T-helper 9 cell (primary cell): ENCODE measurements at places on chromosomes 5 and 9.

GRCh38 chr5:191949-192690 is 825 bp downstream of the LRRC14B start:
- DNase-seq: no peak

- no peak for DNase-seq
Observed at GRCh38 chr5:85337435-85337834, 952.8 kb upstream of the EDIL3 start.

- DNase-seq: no peak
Observed at GRCh38 chr5:83368319-83368718, 103.2 kb upstream of the VCAN start.

- no peak for DNase-seq
Observed at GRCh38 chr5:38725371-38725865, 120.4 kb upstream of the OSMR start.

GRCh38 chr5:36393656-36394428 is 92.1 kb upstream of the RANBP3L start:
- DNase-seq: no peak

GRCh38 chr9:33131790-33132772 is 35.1 kb downstream of the B4GALT1 start:
- no peak for DNase-seq

DNA sequence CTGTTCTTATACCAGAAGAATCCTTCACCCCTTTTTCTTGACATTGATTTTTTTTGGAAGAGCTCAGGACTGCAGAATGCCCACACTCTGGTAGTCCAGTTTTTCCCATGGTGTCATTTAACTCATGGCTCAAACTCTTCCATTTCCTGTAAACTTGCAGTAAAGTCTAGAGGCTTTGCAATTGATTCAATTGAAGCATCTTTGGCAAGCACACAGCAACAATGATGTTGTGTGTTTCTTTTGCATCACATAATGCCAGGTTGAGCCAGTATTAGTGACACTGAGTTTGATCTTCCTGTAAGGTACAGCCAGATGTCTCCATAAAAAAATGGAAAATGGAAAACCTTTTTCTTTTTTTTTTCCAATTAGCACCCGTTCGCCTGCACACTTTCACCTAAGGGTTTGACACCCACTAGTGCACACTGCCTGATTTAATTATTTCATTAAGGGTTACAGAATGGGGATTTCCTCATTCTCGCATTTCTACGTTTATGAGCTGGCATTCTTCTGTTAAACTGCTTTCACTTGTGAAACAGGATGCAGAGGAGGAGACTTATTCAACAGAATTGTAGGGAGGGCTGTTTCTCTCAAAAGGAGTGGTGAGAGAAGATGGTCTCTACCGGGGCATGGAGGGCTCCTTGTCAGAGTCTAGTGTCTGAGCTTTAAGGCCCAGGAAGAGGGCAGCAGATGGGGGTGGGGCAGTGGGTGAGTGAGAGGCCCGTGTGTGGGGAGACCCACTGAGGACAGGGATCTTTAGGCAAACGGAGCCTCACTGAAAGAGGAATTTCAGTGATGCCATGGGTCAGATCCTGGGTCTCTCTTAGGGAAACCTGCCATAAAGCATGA is 2.2 kb upstream of the S1PR3 start:
- no peak for DNase-seq

DNA sequence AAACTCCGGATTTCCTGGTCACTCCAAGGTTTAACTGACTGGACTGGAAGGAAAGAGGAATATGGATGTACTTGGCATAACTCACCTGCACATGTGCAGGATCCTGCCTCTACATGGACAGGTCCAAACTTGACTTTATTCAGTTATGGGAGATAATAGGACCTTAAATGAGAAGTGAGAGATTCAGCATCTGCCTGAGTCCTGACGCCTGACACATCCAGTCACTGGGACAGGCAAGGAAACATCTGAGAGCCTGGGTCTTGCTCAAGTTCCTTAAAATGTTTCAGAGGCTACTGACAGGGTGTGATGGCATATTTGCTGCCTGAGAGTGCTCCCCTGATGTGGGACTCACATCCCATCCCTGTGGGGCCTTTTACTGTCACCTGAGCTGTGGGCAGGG is 34.9 kb downstream of the ZNF354A start:
- DNase-seq: no peak

GRCh38 chr9:110309681-110310080 is 28.0 kb downstream of the TXNDC8 start:
- no peak for DNase-seq

GRCh38 chr5:39846144-39846543 is 421.4 kb upstream of the DAB2 start:
- DNase-seq: no peak

DNA sequence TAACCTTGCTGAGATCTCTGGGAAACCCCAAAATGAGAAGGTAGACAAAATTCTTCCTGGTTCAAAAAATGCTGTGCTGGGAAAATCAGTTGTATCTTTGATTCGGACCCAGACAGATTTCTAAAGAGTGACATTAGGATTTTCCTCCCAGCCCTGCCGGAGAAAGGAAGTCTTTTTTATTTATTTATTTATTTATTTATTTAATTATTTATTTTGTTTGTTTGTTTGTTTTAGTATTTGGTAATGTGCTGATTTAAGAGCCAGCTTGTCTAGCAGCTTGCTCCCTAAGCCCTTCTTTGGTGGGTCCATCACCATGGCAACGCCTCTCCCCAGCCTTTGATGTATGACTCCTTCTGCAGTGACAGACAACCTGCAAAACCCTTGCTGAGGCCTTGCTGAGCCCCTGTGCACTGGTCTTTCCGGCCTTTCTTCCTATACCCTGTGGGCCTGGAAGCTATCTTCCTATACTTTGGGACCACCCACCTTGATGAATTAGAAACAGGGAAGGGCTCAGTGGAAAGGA is 60.6 kb upstream of the AFAP1L1 start:
- no peak for DNase-seq

DNA sequence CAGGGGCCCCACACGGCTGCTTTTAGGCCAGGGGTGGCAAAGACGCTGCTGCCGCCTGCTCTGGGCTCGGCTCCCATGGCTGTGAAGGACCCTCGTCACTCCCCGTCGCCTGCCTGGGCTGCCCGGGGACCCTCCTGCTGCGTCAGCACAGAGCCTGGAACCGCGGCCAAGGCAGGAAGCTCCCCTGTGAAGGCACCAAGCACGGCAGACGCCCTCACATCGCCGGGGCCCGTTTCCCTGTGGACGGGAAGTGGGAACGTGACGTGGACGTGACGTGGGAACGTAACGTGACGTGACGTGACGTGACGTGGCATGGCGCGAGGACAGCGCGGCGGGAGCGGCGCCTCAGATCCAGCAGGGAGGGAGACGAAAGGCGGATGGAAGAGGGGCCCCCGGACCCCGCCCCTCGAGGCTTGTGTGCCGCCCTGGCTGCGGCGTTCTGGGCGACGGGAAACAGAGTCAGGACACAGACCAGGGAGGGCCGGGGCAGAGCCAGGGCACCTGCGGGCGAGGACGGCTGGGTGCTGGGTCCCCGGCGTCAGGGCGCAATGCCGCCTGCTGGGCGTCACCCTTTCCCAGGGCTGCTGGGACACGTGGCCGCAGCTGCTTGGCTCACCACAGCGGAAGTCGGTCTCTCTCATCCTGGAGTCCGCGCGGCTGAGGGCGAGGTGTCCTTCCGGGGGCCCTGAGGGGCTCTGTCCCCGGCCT is 53.1 kb downstream of the MRPL36 start:
- no peak for DNase-seq

GRCh38 chr5:54942064-54942778 is 43.2 kb downstream of the ESM1 start:
- no peak for DNase-seq

- no peak for DNase-seq
Observed at GRCh38 chr5:9156282-9156681, 389.6 kb downstream of the SEMA5A start.

GRCh38 chr5:43941806-43942205 is 338.8 kb downstream of the NNT start:
- DNase-seq: no peak

- DNase-seq: no peak
Observed at GRCh38 chr5:158421319-158421718, 562.4 kb upstream of the CLINT1 start.

GRCh38 chr5:112379542-112380325 is 39.3 kb downstream of the EPB41L4A start:
- no peak for DNase-seq

GRCh38 chr5:112948458-112948857 is 26.4 kb upstream of the REEP5 start:
- DNase-seq: no peak

DNA sequence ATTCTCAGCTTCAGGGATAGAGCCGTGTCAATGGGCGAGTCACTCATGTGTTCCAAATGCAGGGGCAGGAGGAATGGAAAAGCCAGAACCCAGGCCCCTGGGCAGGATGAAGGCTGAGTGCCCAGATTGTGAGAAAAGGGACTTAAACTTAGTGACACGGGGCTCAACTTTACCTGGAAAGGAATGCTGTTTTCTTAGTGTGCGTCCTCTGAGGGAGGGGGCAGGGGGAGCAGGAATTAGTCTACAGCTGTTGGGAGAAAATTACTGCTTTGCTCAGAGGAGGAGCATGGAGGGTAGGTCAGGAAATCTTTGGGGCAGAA is 14.6 kb downstream of the HK3 start:
- DNase-seq: no peak

GRCh38 chr9:88689509-88690298 is 154.7 kb downstream of the NXNL2 start:
- no peak for DNase-seq

DNA sequence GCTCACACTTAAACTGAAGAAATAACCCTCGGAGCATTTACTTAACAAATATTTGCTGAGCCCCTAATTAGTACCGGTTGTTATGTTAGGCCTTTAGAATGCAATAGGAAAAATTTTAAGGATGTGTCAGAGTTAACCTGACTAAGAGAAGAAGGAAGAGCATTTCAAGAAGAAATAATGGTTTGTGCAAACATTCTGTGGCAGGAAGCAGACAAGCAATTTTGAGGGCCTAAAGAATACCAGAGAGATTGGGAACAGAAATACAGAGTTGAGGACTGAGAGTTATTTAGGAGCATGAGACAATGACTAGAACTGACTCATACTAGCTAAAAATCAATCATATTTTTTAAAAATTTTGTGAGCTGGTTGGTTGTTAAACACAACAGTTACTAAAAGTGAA is 218.8 kb downstream of the PRR16 start:
- DNase-seq: no peak

- DNase-seq: no peak
Observed at GRCh38 chr9:138057726-138058125, 180.1 kb downstream of the CACNA1B start.

DNA sequence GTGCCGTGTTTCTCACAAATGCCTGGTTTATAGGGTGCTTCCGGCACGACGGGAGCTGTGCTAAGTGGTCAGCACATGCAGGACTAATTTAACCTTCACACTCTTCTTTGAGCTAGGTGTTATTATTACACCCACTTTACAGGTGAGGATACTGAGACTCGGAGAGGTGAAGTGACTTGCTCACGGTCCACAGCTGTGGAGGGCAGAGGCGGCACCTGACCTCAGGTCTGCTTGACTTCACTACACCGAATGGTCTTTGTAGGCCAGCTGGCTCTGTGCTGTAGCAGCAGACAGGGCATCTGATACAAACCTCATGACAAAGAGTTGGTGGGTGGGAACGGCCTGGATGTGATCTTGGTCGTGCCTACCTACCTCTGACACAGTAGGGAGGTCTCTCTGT is 102.0 kb upstream of the BOD1 start:
- no peak for DNase-seq

DNA sequence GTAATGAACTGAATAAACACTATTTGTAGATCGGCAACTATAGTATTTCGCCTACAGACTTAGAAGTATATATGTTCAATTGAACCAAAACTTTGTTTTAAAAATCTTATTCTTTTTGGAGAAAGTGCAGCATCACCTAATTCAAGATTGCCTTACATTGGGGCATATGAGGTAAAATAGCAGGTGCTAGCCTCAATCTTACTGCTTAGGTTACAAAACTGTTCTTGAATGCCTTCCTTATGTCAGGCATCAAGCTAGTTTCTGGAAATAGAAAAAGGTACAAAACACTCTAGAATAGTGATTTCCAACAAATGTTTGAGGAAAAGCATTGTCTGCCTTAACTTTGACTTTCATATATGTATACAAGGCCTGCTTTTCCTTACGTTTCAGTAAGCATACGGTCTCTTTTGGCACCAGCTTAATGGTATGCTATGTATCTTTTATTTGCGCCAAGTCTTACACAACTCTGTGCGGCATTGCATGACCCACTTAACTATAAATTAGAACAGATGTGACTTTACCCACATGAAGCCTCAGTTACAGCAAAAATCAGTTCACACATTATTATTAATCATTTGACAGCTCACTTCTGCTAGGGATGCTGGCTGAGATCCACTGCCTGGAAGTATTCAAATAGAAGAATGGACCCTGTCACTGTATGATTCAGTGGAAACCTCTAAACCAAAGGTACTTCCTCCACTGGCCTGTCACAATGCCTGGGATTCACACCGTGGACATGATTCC is 174.1 kb downstream of the PRELID2 start:
- no peak for DNase-seq

GRCh38 chr9:134258332-134258731 is 67.9 kb upstream of the RXRA start:
- no peak for DNase-seq

DNA sequence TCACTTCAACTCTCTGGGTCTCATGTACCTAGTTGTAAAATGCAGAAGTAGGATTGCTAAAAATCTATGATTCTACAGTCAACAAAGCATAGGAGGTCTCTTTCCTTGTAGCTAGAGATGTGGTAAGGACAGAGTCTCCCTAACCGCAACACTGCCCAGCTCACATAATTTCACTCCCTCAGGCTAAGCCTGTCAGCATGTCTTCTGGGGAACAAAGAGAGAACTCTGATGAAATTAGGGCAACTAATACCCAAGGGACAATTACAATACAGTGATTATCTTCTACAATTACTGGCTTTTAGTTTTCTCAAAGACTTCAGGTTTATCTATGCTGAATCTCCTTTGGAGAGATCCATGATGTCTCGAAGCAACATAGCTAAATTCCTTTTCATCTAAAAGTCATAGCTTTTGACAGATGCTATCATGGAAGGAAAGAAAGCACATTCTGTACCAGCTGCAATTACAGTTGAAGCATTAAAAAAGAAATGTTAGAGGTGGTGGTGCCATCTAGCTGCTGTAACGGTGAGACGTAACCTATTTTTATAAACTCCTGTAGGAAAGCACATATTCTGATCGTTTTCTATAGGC is 141.1 kb upstream of the TARS1 start:
- no peak for DNase-seq

DNA sequence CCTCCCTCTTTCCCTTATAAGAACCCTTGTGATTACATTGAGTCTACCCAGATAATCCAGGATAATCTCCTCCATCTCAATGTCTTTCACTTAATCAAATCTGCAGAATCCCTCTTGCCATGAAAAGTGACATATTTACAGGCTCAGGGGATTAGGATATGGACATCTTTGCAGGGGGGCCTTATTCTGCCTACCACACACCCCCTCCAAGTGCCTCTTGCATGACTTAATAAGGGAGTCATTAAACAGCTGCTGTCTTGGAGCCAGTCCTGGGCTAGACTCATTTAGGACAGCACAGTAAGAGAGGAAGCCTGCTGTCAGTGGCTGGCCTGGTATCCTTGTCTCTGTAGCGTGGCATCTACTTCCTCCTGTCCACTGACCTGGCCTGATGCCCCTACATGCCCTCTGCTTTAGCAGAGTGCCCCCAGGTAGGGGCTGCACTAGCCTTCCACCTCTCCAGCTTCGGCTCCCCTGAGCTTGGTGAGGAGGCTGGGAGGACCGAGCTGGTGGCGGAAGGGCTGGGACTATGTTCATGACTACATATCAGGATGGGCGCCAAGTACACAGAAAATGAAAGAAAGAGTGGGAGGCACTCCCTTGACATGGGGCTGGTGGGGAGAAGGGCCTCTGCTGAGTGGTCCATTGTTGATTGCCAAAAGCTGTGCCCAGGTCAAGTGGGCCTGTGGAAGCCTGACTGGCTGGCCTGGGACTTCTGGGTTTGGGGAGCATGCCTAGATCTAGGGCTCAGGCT is 17.2 kb downstream of the ENHO start:
- DNase-seq: no peak
